ENCODE measurements at places on chromosomes 1 and 21.

- DNase-seq = peak; percentile 49
Observed at GRCh38 chr21:14762734-14763694, 216.9 kb upstream of the SAMSN1 start.

DNA sequence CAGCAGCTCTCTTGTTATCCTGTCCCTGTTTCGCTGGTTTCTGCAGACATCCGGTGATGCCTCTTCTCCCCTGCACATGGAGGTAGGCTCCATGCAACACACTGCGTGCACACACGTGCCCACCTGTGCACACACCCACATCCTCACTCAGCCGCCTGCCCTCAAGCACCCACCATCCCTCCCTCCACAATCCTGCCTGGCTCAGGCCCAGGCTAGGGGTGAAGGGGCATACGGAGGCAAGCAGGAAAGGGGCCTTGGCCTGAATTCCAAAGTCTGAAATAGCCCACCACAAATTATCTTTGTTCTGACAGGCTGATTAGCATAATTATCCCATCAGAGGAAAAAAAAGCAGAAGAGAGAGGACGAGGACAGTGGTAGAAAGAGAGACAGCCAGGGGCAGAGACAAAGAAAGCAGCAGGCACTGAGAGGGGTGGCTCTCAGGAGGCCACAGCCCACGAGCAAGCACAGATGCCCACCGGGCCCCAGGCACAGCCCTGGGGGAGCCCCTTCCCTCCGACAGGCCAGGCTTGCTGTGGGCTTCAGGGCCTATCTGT, 73.2 kb downstream of the GRIK3 start:
- no peak for DNase-seq

- no peak for DNase-seq
Observed at GRCh38 chr1:24089743-24090555, 22.0 kb downstream of the MYOM3 start.

DNA sequence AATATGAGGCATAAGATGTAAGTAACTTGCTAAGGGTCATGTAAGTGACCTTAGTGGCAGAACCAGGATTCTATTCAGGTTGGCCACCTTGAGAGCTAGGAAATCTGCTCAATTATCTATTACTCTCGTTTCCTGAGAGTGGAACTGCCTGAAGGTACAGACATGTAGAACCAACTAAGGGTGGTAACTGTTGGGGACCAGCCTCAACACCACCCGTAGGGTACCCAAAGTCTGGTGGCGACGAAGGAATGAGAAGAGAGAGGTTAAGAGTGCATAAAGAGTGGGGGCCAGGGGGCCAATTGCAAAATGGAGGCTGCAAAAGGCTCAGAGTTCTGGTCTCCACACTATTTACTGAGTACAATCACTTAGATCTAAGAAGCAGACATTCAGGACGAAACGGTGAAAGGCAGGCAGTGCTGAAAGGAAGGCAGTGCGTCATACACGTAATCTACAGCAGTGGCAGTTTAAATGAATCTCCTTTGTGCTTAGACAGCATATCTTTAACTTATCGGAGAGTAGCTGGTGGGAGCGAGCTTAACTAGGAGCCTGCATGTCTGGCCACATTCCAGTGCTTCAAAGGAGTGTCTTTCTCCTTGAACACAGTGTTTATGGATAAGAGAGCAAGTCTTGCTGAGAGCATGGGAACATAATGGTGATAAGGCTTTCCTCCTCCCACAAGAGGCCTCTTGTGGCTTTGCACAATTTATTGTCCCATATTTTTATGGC, 25.0 kb downstream of the SRSF4 start:
- no peak for DNase-seq

GRCh38 chr1:91020486-91020885, 1.3 kb downstream of the ZNF644 start:
- DNase-seq = no peak

- DNase-seq = no peak
Observed at GRCh38 chr1:205662135-205662738, 18.1 kb downstream of the SLC45A3 start.

- DNase-seq = no peak
Observed at GRCh38 chr1:245823408-245824147, 668.8 kb downstream of the KIF26B start.

DNA sequence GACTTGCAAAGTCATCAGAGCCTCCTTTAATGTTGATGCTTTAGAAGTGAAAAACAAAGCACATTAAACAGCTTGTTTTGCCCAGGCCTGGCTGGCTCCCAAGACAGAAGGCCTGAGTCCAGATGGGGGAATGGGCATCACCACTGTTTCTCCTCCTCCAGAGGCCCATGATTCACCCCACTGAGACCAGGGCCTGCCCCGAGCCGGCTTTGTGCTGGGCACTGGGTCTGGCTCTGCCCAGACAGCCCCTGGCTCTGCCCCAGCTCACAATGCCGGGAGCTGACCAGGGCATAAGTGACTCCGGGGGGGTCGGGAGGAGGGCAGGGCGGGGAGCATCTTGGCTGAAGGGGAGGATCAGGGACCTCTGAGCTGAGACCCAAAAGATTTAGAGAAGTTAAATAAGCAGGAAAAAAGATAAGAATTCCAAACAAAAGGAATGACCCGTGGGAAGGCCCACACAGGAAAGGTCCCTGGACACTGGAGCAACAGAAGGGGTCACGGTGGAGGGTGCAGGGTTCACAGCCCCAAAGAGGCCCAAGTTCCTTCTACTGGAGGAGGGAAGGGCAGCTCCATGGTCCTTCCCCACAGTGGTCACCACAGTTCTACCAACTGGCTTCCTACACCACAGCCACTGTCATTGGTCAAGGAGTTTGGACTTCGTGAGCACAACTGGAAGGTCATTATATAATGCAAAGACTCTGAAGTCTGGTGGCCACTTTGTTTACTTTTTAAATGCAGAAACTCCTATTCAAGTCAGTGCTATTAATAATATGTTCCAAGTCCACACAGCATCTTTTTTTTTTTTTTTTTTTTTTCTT, 5.5 kb downstream of the C2CD2 start:
- no peak for DNase-seq

DNA sequence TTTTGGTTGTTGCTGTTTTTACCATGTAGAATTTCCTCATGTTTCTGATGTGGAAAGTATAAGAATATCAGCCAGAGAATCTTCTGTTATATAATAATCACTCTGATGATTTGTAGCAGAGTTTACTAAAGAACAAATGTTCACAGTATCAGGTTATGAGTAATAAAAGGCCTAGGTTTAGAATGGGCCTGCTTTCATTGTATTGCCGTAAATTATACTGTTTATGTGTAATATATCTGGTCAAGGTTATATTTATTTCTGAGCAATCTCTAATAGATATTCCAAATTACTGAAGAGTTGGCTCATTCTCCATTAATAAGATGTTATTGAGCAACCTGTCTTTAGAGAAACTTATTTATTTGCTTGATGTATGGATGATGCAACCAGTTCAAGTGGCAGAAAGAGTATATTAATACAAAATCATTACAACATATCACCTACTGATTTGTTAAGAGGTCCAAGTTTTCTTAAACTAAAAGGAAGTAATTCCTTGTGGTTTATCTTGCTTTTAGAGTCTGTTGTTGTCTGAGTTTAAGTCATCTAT, 649.4 kb upstream of the CXADR start:
- DNase-seq = no peak

- no peak for DNase-seq
Observed at GRCh38 chr1:67118646-67119045, 16.1 kb downstream of the C1orf141 start.

DNA sequence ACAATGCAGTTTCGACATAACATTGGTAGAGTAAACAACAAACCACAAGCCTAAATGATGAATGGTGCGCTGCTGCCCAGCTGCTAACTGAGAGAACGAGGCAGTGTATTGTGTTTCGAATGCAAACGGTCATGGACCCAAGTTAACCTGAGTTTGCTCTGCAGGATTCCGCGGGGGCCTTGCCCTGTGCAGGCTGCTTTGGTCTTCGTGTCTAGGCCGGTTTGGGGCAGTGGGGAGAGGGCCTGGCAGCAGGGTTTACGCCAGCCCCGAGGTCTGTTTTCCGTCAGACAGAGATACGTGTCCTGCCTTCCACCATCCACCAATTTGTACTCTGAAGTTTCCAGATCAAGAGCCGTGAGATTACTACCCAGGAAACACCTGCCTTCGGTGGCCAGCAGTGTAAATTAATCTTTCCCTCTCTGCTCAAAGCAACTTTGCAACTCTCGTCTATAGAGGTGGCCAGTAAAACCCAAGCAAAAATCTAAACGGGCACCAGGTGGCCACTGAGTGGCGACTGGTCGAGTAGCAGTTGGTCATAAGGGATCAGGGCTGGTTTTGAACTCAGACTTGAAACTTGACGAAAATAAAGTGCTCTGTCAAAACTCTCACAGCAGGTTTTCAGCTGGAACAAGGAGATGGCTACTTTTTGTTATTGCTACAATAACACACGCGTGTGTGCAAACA, 6.3 kb upstream of the PRDM15 start:
- DNase-seq = no peak

DNA sequence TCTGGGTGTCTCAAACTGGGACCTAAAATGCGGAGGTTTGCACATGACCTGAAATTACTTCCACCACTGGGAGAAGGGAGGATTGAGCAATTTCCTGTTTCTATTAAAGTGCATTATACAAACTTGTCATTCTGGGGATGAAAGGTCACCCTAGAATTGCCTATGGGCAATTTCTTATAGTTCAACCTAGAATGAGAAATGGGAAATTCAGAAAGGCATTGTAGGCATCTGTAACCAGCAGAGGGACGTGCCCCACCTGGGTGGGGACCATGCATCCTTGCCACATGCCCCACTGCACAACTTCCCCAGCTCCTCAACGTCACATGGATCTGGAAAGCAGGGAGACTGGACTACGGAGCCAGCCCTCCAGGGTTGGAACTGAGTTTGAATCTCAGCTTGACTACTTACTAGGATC, 47.0 kb downstream of the MRPL39 start:
- DNase-seq = no peak

DNA sequence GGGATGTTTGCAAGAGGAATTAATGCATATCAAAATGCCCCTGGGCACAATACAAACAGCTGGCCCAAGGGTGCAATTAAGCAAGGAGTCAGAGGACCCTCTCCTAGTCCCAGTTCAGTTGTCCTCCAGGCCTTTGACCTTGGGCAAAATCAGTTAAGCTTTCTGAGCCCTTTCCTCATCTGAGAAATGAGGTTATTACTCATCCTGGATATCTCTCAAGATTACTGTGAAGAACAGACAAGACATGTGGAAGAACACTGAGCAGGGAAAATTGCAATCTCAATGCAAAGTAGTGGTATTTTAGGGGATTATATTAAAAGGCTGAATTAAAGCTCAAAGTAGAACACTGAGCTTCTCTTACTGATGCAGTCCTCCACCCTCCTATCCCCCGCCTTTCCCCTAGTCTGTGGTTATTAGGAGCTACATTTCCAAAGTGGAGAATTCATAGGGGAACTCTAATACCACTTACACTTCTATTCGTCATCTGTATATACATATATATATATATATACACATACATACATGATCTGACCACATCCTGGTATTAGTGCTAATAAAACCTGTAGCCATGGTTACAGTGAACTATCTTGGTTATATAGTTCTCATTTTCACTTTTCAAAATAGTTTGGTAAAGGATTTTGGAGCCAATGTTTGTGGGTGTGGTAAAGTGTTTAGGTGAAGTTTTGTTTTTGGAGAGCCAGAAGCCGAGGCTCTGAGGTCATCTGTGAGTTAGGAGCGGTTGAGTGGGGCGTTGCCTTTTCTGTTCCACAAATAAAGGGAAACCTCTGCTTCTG, 18.1 kb downstream of the KIAA0040 start:
- no peak for DNase-seq

DNA sequence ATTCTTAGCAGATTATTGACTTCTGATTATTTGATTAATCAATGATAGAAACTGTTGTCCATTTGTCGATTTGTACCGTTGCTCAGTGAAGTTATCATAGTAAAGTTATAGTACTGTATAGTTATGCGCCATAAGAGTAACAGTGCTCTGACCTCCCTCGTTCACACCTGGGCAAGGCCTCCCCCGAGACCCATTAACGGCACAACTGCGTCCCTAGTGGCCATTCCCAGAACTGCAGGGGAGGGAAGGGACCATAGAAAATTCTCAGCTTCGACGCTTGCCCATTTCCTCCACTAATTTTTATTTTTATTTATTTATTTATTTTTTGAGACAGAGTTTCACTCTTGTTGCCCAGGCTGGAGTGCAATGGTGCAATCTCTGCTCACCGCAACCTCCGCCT, 334.4 kb downstream of the DSCAM start:
- peak; percentile 5 for DNase-seq
